ENCODE measurements at places on chromosomes 3 and 15.

DNA sequence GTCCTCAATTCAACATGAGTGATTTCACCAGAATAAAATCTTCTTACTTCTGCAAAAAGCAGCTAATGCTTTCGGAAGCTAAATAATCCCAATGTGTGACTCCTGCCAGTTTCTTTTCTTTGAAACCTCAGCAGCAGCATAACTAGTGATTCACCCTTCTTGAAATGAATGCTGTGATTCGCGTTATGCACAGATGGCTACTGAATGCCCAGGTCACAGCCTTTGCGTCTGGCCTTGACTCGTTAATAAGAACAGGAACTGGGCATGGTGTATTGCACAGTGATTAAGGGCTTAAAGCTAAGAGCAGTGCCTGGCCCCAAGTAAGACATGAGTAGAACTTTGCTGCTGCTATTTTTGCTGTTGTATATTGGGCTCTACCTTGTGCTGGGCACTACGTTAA, 19.0 kb downstream of the CGNL1 start:
- DNase-seq: peak; percentile 94

- DNase-seq: no peak
These were observed 23.8 kb downstream of the CORO2B start for GRCh38 chr15:68602459-68603215.

DNA sequence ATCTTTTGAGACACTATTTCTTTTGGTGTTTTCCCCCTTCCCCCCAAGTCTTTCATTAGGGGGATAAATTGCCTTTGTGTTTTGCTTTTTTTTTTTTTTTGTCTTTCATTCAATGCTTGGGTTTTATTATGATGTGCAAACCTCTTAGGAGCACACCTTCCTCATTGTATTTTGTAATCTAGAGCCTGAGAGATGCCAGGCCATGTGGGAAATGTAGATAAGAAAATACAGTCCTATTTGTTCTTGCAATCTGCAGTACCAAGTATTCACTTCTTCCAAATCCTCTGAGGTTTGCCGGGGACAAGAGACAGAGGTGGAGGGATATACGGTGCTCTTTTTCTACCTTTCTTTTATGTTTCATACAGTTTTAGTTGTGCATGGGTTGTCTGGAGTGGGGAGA, 66.7 kb downstream of the LARS2 start:
- DNase-seq: no peak

- no peak for DNase-seq
These were observed 20.4 kb upstream of the EHD4 start for GRCh38 chr15:41992803-41993190.

DNA sequence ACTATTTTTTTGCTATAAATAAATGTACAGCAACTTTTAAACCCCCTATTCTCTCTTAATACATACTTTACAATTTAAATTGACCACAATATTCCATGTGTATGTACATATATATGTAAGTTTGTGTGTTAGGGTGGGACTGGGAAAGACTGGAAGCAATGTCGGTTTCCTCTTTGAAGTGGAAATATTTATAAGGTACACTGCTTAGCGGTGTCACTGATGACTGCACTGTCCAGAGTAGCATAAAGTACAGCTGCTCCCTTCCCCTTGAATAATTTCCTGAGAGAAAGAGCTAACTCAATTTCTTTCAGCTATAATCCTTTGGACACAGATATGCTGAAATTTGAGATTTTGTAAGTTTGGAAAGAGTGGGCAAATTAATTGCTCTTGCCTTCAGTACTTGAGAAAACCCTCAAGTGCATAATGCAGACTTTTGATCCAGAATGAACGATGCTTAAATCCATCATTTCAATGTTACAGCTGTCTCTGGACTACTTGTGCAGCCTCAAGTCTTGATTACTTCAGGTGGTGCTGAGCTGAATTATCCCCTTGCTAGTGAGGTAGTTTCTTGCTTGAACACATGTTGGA, 267.0 kb upstream of the CFAP20DC start:
- no peak for DNase-seq

GRCh38 chr3:16998236-16998923, 113.6 kb downstream of the PLCL2 start:
- DNase-seq: no peak

GRCh38 chr3:160951642-160952487, 153.3 kb downstream of the B3GALNT1 start:
- DNase-seq: no peak

GRCh38 chr15:71128939-71129562, 13.8 kb downstream of the THSD4 start:
- DNase-seq: no peak

DNA sequence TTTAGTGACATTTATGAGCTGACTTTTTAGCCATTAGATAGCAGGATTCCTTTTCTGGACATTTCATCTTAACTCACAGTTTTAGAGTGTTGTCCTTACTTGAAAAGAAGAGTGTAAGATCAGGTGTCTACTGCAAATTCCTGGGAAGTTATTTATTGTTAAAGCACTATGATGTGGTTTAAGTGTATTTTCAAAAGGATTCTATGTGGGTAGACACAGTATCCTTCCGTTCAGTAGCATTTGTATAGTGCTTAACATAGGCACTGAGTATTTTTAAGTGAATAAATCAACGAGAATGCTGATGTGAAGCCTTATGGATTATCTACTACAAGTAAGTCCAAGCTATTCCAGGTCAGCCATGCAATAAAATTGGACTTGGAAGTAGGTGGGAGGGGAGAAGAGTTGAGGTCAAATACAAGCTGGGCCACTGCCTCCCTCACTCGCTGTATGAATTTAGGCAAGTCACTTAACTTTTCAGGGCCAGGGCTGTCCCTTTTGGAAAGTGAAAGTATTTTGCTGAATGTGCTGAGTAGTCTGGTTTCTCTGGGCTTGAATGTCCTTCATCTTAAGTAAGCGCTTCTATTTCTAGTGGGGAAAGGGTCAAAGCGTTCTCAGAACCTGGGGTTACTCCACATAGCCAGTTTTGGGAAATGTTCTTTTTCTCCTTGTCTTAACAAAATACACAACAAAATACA, 48.6 kb downstream of the GAP43 start:
- no peak for DNase-seq

DNA sequence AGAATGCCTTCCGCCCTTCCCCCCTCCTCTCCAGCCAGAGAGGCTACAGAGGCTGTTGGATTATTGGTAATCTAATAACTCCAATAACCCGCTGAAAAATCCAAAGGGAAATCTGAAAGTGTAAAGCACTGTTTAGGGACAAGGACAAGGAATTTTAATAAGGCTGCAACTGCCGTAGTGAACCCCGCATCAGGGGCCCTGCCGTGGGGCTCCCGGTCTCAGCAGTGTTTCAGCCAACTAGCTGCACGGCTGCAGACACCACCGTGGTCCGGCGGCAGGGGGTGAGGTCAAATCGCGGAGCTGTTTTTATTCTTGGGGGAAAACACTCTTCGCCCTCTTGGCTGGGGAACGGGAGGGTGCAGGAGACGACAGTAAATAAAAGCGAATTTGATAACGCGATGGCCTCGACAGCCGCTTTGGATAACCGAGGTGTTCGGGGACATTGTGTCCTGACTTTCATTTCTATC, 6.1 kb downstream of the BCL6 start:
- DNase-seq: no peak

DNA sequence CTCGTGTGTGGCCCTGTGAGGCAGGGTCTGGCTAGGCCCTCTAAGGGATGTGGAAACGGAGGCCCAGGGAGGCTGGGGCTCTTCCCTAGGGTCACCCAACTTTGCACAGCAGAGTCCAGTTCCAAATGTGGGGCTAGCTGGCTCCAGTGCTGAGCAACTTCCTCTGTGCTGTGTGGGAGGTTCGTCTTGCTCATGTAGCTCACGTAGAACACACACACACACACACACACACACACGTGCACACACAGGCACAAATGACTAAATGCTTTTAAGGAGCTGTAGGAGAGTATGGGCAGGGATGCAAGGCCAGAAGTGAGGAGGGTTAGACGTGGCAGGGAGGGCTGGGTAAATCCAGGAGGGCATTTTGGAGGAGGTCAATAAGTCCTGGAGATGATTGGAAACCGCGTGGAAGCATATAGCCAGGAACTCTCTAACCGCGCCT, 213.8 kb downstream of the RPLP1 start:
- DNase-seq: peak; percentile 66

DNA sequence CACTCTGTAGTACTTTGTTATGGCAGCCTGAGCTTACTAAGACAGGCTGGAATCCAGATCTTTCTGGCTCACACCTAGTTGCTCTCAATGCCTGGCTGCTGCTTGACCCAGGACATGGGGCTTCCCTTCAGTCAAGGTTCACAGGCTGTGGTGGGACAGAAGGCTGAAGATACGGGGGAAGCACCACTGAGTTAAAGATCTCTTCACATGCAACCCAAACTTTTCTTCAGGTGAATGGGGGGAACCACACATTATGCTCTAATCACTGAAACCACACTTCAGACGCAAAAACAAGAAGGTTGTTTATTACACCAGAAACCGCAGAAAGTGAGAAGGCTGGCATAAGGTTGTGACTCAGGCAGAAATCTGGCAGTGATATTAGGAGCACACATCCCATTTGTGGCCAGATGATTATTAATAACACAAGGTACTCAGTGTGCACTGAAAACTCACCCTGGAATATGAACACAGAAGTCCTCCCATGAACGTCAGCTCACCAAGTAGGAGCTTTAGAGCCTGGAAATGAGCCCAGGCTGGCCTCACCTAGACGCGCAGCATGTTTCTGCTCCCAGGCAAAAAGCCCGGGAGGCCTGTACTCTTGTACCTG, 230.5 kb upstream of the CHRNA7 start:
- no peak for DNase-seq

- no peak for DNase-seq
These were observed 146.7 kb upstream of the THBS1 start for GRCh38 chr15:39434163-39434562.

DNA sequence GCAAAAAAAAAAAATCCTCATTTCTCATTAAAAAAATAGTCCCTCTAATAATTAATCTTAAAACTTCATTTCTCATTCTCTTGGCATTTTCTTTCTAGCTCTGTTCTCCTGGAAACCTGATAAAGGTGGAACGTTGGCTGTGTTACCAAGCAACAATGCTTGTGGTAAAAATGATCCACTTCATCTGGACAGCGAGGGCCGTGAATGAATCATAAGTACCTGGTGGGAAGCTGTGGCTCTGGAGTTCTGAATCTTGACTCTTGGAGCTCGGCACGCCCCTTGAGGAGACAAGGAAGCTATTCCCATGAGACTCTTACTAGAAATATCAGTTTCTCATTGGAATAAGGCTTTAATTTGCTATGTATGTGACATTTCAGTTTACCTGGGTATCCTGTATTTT, 32.5 kb downstream of the BCL2L10 start:
- peak; percentile 94 for DNase-seq

GRCh38 chr15:45469441-45469840, 53.1 kb downstream of the SLC30A4 start:
- DNase-seq: no peak

- no peak for DNase-seq
These were observed 835.3 kb upstream of the CFAP20DC start for GRCh38 chr3:59885101-59885500.

GRCh38 chr15:39127925-39128617, 452.8 kb upstream of the THBS1 start:
- DNase-seq: peak; percentile 98

- no peak for DNase-seq
These were observed 269.1 kb downstream of the SHQ1 start for GRCh38 chr3:72579191-72579580.

DNA sequence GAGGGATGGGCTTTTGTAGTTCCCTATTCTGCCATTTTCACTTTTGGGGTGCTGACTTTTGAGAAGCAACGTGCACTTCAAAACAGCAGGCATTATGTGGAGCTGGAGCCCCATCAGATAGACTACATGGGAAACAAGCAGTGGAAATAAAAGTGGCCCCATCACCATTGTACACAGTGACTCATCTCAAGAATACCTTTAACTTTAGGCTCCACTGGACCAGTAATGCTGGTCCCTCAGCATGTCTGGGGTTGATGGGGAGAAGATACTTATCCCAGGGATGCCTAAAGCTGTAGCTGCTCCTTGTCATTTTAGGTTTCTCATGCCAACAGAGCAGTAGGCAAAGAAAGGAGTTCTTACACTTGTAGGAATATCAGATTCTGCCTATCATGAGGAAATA, 45.0 kb downstream of the LSM3 start:
- no peak for DNase-seq

- DNase-seq: no peak
These were observed 342.7 kb downstream of the PTPRG start for GRCh38 chr3:61903931-61904657.

DNA sequence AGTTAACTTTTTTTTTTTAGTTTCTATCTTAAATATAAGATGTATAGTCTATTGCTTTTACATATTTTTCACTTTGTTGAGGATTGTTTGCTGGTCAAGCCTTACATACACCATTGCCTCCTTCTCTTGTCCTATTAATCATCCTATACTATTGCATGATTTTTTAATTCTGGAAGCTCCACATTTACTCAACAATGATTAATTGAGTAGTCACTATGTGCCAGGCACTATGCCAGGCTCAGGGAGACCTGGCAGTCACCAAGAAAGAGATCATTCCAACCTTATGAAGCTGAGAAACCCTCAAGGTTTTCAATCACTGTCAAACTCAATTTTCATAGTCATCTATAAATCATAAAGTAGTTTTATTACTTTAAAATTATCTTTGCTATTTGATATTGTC, 626.2 kb downstream of the IGSF11 start:
- no peak for DNase-seq

DNA sequence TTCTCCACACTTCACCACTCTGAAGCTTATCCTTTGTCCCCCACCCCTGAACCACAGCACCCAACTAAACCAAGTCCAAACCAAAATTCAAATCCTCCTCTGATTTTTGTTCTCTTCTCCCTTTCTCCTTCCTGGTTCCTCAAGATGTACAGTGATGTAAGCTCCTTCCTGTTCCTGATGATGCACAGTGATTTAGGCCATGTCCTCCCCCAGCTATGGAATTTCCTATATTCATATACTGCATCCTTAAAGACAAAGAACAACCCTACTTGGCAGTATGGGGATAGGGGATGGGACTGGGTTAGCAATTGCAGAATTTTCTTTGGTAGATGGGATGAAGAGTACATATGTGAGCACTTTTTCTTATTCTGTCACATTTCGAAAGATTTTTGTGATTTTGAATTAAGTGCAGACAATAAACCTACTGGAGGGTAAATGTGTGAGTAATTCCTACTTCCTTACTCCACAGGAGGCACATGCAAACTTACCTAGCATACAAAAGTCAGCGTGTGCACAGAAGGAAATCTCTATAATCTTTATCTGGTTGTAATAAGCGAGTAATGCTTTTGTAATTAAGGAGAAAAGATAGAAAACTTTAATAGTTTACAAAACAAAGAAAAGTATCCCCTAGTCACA, 125.0 kb downstream of the ANO10 start:
- no peak for DNase-seq

DNA sequence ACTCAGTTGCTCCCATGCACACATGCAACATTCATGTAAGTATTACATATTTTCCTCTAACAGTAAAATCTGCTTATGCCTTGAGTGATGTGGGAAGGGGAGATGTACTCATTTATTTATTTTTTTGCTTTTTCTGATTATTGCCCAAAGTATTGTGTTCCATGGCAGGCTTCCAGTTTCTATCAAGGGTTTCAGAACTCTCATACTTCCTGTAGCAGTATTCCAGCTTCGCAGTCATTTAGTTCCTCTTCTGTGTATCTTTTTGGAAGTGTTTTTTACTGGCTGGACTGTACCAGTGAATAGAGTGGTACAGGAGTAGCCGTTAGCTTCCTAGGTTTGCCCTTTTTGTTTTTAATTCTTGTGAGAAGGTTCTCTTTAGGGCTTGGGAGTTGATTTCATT, 26.9 kb downstream of the RAB11A start:
- DNase-seq: no peak

Data from amniotic epithelial cell (primary cell).